ENCODE measurements at places on chromosomes 5 and 9.

DNA sequence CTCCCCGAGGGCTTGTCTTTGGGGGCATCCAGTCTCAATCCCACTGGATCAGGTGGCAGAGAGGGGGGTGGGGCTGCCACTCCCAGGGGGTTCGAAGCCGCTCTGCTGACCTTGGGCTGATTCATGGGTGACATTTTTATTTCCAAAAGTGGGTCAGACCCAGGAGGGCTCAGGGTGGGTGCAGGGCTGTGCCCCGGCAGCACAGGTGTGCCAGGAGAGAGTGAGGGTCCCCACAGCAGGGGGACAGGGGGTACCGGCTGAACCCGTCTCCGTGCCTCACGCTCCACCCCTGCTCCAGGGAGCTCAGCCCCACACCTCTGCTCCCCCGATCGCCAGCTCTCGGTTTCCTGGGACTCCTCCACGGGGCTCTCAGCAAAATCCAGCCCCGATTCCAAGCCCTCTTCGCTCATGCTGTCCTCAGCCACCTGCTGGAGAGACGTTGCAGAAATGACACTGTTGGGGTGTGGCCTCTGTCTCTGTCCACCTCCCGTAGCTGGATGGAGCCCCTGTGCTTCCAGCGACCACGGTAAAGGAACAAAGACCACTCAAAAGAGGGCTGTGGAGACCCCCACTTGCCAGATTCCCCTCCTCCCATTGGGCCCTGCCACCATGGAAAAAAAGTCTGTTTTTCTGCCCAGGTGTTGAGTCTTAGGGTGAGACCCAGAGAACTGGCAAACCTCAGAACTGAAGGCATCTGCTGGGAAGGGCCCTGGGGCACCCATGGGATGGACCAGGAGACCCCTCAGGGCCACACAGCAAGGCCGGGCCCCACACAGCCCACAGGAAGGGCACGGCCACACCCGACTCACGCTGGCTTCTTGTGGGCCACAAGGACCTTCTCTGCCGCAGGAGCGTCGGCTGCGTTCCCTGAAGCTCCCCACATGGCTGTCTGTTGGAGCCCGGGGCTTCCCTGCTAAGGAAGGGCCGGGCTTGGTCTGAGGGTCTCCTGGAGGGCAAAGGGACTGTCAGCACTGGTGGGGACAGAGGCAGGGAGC, 10.6 kb upstream of the QSOX2 start:
- no peak for DNase-seq

GRCh38 chr5:14342306-14342705, 199.2 kb downstream of the TRIO start:
- peak; percentile 77 for DNase-seq

GRCh38 chr9:126160067-126160853, 166.4 kb upstream of the MVB12B start:
- no peak for DNase-seq

GRCh38 chr9:133980864-133981588, 11.1 kb downstream of the VAV2 start:
- no peak for DNase-seq

DNA sequence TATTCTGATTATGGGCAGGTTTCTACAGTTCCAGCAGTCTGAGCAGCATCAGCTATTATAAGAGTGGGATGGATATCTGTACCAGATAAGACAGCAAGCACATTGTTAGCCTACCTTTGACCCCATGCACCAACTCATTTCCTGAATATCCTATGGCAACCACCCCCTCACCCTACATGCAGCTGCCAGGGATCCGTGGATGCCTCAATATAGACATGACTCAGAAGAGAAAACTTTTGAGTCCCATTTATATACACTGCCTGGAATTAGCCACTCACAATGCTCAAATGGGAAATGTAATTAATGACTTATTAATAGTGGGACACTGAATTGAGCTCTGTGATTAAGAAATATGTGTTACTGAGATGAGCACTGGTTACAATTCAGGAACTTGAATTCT, 124.4 kb downstream of the SSBP2 start:
- DNase-seq = peak; percentile 11

- DNase-seq = peak; percentile 35
Observed at GRCh38 chr9:101176384-101176783, 147.9 kb downstream of the PLPPR1 start.

- peak; percentile 72 for DNase-seq
Observed at GRCh38 chr5:6705088-6705487, 8.1 kb upstream of the TENT4A start.

- no peak for DNase-seq
Observed at GRCh38 chr5:107232788-107233187, 437.9 kb downstream of the EFNA5 start.

GRCh38 chr5:89628876-89629635, 746.1 kb upstream of the MEF2C start:
- no peak for DNase-seq

GRCh38 chr5:8060953-8061429, 192.0 kb downstream of the MTRR start:
- no peak for DNase-seq

- no peak for DNase-seq
Observed at GRCh38 chr9:20303996-20304395, 318.3 kb downstream of the MLLT3 start.

GRCh38 chr5:66655395-66656324, 59.5 kb downstream of the MAST4 start:
- DNase-seq = no peak

DNA sequence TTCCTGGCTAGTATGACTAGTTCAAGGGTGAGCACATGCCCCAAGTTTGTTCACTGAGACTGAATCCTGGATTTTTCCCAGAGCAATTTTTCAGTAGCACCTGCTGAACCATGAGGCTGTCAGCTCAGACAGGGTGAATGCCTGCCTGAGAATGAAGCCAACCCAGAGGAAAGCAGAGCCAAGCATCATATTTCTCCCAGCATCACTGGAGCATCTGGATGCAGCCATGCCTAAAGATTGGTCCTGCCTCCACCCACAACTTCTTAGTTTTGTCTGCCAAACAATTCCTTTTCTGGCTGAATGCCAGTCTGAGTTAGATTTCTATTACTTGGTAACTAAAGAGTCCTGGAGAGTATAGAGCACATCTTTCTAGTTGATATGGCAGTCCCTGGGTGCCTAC, 343.6 kb downstream of the CSNK1G3 start:
- no peak for DNase-seq

- DNase-seq = no peak
Observed at GRCh38 chr5:176545388-176545736, 3.8 kb upstream of the CDHR2 start.

- DNase-seq = no peak
Observed at GRCh38 chr9:88794100-88794499, 197.2 kb upstream of the S1PR3 start.

DNA sequence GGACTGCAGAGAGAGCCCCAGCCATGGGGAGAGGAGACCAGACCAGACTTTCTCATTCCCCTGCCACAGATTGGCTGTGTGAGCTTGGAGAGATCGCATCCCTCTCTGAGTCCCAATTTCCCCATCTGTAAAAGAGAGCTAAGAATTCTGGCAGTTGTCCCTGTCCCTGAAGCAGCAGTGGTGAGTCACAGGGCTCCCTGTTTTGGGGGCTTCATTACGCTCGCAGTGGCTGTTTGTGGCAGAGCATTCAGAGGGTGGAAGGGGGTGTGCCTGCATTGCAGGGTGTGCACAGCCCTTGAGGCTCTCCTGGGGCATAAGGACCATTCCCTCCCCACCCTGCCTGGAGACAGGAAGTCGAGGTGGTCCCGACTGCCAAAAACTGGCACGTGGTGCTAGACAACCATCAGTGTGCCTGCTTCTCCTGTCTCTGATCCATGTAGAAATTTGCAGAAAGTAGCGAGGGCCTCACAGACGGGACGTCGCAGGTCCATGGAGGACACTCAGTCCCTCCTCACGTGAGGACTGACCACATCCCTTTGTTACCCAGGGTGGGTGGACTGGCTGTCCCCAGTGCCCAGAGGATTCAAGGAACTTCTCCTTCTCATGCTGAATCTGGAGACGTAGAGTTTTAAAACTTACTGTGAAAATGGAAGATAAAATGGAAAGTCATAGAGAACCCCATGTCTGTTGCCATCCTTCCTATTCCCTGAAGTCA, 35.3 kb downstream of the HRH2 start:
- peak; percentile 43 for DNase-seq

DNA sequence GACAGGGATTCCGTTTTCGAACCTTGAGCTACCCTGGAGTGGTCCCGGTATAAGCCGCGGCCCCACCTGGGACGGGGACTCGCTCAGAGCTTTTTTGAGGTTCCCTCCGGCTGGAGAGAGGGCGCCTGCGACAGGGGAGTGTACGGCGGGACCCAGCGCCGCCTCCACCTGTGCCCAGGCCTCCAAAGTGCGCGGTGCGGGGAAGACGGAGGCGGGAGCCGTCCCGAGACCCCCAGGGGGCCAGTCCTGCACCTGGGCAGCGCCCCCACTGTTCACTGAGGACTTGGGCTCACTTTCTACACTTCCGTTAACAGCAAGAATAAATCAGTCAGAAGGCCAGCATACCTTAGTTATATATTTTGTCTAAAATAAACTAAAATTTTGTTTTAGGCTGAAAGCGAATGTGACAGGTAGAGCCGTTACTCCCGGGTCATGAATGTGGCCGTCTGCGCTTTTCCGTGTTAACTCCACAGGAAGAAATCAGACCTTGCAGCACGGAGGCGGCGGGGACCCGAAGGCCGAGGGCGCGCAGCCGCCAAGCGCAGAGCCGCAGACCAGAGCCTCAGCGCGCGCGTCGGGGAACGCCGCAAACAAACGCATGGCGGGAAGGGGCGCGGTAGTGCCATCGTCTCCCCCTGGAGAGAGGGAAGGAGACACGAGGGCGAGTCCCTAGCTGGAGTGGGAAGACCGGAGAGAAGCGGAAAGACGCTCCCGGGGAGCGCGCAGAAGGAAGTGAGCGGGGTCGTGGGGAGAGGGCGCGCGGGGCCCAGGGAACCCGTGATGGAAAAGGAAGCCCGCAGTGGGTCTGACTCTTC, 14.1 kb downstream of the TRIM7 start:
- DNase-seq = peak; percentile 69

Data from NB4 (cell line).